Stimulated activated CD4-positive, alpha-beta T cell treated with anti-CD3 and anti-CD28 coated beads, Interleukin-4, amount 100 ng/mL, for 1 hour (primary cell): ENCODE measurements at places on chromosomes 11 and 22.

DNA sequence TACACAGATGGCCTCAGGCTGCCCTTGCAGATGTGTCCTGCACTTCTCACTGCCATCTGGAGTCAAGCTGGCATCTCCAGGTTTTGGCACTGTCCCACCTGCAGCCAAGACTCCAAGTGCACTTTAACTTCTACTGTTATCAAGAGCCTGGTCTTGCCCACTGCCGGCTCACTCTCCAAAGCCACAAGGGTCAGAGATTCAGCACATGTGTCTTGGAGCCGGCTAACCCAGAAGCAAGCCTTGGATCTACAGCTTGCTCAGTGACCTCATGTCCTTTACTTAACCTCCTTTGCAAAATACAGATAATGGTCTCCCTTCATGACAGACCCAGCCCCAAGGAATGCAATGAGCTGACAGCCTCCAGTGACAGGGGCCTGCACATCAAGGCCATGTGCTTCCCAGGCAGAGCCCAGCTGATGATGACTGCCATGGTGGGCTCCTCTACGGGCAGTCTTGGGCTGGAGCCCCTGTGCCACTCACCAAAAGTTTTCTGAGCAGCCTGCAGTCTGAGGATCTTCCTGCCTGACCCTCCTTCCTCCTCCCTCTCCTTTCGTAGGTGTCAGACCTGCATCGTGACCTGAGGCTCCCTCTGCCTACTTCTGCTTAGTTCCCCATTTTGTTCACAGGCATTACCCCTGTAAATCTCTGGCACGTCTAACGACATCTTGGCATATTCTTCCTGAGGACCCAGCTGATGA lies 9.0 kb downstream of the TP53AIP1 start:
- DNase-seq = no peak

GRCh38 chr11:45475173-45475572 lies 189.0 kb upstream of the SYT13 start:
- DNase-seq = no peak

DNA sequence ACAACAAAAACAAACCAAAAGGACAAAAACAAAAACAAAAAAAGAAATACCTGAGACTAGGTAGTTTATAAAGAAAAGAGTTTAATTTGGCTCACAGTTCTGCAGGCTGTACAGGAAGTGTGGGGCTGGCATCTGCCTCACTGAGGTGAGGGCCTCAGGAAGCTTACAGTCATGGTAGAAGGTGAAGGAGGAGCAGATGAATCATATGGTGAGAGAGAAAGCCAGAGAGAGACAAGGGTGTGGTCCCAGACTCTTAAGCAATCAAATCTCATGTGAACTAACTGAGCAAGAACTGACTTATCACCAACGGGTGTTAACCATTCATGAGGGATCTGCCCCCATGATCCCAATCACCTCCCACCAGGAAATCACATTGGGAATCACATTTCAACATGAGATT lies 58.8 kb upstream of the ZBED5 start:
- DNase-seq = no peak

DNA sequence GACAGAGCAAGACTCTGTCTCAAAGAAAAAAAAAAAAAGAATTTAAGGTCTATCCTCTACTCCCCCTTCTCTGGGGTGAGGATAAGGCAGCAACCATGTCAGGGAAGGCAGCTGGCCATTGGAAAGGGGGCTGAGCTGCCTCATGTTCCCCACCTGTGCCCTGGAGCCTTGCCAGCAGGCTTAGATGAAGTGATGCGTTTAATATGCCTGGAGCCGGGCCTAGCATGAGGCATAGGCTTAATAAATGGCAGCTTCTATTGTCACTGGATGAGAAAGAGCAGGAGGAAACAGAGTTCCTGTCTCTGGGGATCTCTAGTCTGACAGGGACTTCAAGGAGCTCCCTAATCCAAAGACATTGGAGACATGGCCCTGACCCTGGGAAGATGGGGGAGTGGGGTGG lies 3.2 kb upstream of the KCNE3 start:
- DNase-seq = no peak

- no peak for DNase-seq
These were observed 25.5 kb downstream of the PAAF1 start for GRCh38 chr11:73902303-73902702.

DNA sequence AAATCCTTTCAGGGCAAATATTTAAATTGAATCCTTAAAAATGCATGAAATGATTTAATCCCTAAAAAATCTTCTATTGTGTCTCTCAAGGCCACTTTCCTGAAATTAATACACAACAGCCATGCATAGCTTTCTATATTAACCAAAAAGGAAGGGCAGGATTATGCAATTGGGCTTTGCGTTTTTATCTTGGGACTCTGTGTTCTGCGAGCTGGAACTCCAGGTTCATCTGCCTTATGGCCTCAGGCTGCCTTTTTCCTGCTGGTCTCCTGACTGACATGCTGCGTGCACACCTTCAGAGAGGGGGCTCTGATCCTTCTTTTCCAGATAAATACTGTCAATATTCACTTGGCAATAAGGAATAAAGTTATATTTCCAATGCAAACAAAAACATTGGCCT lies 141.7 kb upstream of the GRIA4 start:
- no peak for DNase-seq

DNA sequence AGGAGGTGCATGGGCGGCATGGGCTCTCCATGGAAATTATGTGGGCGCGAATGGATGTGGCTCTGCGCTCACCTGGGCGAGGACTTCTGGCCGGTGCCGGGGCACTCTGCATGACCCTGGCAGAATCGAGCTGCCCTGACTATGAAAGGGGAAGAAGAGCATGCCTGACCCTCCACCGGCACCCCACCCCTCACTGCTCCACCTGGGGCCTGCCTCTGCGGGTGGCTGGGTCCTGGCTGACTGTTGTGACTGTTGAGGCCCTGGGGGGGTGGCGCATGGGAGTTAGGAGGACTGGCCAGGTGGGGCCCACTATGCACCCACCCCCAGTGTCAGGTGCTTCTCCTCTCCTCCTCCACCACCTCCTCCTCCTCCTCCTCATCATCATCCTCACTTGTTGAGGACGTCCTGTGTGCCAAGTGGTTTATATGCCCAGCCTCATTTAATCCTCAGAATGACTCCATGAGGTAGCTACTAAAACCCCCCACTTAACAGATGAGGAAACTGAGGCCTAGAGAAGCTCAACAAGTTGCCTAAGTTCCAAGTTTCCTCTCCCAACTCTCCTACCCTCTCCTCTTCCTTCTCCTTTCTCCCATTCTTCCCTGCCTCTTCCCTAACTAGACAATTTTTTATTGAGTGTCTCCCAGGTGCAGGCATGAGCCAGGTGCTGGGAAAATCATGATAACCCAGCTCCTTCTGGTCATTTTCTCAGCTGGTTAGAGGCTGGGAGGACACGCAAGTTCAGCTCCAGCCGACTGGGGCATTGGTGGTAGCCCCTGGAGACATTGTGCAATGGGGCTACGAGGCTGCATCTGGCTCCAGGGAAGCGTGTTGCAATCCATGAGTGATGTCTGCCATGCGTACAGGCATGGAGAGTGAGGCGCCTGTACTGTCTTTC lies 2.3 kb downstream of the MYEOV start:
- DNase-seq = no peak

- DNase-seq = no peak
These were observed 144.1 kb downstream of the CTTN start for GRCh38 chr11:70542406-70542805.

- DNase-seq = no peak
These were observed 11.6 kb downstream of the JAML start for GRCh38 chr11:118213201-118213600.

DNA sequence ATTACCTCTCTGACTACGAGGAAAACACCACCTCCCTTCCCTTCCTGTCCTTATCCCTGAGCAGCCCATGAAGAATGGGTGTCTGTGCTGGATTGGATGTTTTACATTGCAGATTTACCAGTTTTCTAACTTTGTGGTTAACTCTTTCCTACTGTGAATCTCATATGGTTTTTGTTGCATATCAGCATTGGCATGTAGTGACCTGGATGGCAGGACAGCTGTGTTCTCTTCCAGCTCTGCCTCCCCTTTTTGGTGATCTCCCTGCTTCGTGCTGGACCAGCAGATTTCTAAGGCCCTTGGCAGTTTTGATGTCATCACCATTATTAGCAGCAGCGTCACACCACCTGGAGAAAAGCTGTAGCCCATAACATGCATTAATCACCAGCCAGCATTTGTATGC lies 26.7 kb downstream of the OR6Q1 start:
- DNase-seq = no peak

GRCh38 chr11:118215262-118215661 lies 9.5 kb downstream of the JAML start:
- DNase-seq = no peak

GRCh38 chr22:40605761-40606160 lies 30.8 kb downstream of the MRTFA start:
- DNase-seq = no peak

GRCh38 chr11:88173956-88174355 lies 1.3 kb downstream of the RAB38 start:
- DNase-seq = no peak

DNA sequence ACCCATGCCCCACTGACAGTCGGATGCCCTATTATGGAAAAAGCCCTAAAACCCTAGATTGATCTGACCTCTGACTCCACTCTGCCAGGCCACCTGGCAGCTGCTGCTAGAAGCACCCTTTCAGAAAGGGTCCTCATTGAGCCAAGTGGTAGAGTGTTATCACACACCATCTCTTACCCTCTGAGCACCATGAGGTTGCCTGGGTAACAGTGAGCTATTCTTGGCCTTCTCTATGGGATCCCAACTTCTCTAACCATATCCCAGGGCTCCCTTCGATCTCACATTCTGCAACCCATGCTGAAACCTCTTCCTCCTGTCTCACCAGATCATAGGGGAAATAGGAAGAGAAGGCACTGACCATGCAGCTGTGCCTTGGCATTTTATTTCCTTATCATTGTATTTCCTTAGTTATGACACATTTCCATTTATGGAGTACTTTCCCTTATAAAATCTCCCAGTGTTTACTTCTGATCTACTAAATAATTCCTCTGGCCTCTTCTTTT lies 52.7 kb downstream of the MPPED2 start:
- no peak for DNase-seq

- DNase-seq = no peak
These were observed 339.0 kb downstream of the METTL15 start for GRCh38 chr11:28447226-28447625.

DNA sequence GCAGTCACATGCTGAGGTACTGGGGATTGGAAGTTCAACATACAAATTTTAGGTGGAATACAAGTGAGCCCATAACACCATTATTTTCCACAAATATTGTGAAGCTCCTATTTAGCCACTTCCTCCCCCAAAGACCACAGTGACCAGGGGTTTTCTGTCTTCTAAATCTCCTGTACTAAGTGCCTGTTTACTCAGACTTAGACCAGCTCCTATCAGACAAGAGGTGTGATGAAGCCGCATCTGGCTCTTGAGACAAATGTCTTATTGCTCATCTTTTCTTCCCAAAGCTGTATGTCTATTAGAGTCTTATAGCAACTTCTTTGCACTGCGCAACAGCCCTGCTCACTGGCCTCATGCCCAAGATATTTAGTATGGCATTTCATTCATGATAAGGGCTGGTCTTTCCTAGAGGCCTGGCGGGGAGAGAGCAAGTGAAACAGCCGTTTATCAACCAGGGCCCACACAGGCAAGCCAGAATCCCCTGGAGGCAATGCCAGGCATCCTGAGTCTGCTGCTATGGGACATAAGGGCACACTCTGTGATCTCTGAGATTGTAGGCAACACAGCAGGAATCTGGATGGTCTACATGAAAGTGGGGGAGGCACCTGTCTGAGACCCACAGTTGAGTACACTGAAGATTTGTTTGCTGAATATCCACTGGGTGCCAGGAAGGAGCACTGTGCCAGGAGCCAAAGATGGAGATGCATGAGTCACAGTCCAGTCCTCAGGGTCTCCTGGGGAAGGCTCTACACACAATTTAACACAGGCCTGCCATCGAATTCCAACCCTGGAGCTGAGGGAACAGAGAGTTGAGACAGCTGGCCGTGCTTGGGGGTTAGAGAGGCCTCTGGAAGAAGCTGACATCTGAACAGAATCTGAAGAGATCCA lies 78.5 kb upstream of the NCAM1 start:
- no peak for DNase-seq

DNA sequence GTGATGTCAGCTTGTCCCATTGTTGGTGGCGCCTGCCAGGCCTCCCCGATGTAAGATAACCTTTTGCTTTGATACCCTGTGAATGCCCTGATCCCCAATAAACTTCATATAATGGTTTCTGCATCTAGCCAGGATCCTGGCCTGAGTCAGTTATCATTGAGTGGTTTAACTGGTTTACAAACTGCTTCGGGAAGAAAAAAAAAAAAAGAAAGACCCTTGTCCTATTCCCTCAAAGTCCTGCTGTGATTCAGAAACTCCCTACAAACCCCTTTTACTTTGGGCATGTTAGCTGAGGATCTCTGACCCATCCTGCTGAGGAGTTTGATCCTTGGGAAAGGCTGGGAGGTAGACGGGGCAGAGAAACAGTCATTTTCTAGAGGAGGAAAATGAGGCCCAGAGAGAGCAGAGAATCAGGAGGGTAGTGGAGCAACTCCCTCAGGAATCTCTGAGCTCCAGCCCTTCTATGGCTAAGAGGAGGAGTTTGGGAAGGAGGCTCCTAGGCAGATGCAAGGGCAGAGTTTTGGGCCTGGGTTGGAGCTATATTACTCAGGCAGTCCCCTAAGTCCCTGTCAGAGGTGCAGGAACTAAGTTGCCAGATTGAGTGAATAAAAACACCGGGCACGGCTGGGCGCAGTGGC lies 5.4 kb upstream of the CYB5R3 start:
- no peak for DNase-seq

GRCh38 chr11:134257101-134257500 lies 3.7 kb downstream of the ACAD8 start:
- DNase-seq = no peak

DNA sequence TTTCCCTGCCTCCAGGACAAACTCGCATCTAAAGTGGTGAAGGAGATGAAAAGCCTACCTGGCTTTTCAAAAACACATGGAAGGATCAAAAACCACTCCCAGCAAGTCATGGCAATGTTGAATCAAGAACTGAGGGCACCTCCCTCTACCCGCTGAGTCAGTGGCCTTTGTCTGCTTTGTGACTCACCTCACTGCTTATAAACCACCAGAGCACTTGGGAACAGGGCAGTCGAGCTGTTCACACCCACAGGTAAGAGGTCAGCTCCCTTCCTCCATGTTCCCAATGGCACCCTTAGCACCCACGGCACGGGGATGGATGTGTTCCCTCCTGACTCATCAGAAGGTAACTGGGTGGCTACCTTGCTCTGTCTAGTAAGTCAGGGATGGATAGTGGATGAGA lies 21.7 kb downstream of the TENM4 start:
- DNase-seq = no peak

GRCh38 chr11:133040289-133040900 lies 491.9 kb downstream of the OPCML start:
- no peak for DNase-seq

GRCh38 chr22:29062286-29062821 lies 723 bp upstream of the C22orf31 start:
- DNase-seq = no peak
